ENCODE measurements at places on chromosomes 7 and 10. TPM values are rescaled to one million over a fixed set of nuclear protein-coding genes. Genes with fewer than 3 reads are reported as not detected.

DNA sequence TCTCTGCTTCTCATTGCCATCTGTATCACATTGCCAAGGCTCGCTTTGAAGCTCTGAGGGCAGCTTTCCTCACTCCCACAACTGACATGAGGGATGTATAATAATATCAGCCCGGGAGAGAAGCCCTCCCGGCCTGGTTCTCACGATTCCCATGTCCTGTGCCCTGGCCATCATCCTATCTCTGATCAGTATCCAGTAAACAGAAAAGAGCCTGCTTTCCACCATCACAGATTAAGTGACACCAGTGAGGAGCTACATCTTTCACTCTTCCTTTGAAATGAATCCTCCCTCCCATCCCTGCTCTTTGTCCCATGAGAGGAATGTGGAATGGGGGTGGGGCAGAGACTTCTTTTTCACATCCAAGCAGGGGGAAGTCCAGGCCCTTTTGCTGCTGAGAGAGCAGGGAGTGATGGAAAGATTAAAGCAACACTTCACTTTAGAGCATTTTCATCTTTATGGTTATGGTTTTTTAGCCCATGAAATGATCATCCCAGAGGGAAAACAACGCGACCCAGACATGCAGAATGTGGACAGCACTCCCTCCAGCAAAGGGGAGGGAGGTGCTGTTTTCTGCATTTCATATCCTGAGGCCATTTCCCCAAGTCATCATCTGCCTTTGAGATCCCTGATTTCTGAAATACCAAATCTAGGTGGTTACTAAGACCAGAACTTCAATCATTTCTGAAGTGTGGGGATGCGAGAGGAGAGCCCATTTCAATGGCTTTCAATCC lies 84.6 kb upstream of the LYZL1 start:
- H3K27me3 ChIP-seq = no peaks in the 10 kb centered on the region
- no peak overlapping the region for H3K27ac ChIP-seq
- no peak overlapping the region for H3K4me3 ChIP-seq
- no peaks in the 10 kb centered on the region for H3K36me3 ChIP-seq
- no peaks in the 10 kb centered on the region for H3K4me1 ChIP-seq
- DNase-seq = no peak

- H3K4me1 ChIP-seq = no peaks in the 10 kb centered on the region
- DNase-seq = no peak
- H3K4me3 ChIP-seq = no peak overlapping the region
- no peak overlapping the region for H3K27ac ChIP-seq
These were observed 207.3 kb upstream of the BMPER start for GRCh38 chr7:33698041-33698440.

DNA sequence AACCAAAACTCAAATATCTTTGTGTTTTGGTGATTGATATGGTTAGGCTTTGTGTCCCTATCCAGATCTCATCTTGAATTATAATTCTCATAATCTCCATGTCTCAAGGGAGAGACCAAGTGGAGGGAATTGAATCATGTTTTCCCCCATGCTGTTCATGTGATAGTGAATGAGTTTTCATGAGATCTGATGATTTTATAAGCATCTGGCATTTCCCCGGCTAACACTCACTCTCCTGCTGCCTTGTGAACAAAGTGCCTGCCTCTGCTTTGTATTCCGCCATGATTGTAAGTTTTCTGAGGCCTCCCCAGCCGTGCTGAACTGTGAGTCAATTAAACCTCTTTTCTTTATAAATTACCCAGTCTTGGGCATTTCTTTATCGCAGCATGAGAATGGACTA lies 419.5 kb downstream of the SH2D4B start:
- DNase-seq = no peak
- no peak overlapping the region for H3K4me3 ChIP-seq
- H3K4me1 ChIP-seq = no peaks in the 10 kb centered on the region
- H3K36me3 ChIP-seq = no peaks in the 10 kb centered on the region
- no peaks in the 10 kb centered on the region for H3K27me3 ChIP-seq

The RNF133 gene
- total RNA-seq = 1.0 TPM

The CASP7 gene
- total RNA-seq = 23.1 TPM

GRCh38 chr7:38070718-38071117 lies 107.3 kb upstream of the STARD3NL start:
- H3K27me3 ChIP-seq = no peaks in the 10 kb centered on the region
- H3K4me1 ChIP-seq = no peaks in the 10 kb centered on the region
- no peak overlapping the region for H3K27ac ChIP-seq
- no peaks in the 10 kb centered on the region for H3K36me3 ChIP-seq
- no peak overlapping the region for H3K4me3 ChIP-seq
- DNase-seq = no peak

Measured in prostate gland (tissue), 2 donors.